Activated CD4-positive, alpha-beta T cell treated with anti-CD3 and anti-CD28 coated beads, Interleukin-2, amount 10 ng/mL, durations not matched to agents 7 days and 5 days (primary cell): ENCODE measurements at places on chromosomes 7 and 10.

DNA sequence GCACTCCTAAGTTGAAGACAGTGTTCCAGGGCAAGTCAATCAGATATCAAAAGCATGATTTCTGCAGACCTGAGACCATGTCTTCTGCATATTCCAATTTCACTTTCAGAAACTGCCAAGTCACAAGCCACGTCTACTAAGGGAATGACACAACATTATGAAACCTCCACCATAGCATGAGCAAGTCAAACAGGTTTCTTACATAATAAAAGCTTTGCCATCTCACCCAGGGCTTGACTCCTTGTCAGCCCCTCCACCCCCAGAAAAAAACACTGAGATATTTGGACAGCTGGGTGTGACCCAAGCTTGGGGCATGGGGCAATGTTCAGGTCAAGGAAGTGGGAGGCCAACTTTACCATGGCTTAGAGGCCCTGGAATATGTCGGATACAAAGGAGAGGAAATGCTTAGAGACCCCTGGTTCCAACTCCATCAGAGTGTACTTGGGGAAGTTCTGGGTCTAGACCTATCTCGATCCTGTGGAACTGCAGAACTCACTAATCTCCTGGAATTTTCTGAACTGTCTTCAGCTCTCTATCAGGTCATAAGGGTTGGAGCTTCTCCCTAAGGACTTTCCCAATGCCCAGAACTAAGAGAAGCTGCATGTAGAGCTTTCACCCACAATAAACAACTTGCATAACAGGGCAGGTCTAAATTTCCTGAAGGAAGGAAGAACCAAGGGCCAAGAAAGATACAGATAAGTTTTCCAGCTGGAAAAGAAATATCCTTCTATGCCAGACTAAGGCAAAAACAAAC lies 80.6 kb upstream of the NAMPT start:
- no peak for DNase-seq

- DNase-seq, result no peak
These were observed 43.1 kb upstream of the SEMA3A start for GRCh38 chr7:84237533-84238173.

DNA sequence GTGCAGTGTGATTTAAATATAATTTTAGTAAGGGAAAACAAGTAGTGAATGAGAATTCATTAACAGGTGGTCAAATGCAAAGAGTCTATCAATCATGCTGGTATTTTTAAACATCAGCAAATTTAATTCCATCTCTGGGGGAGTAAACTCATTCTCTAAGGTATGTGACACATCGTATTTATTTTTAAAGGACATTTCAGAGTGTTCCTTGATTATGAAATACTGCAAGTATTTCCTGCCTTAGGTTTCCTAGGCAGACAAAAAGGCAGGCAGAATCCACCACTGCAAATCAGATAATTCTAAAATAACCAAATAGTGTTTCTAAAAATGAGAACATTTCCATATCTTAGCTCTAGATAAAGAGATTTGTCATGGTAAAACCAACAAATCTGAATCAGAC lies 193.8 kb downstream of the LRRTM3 start:
- no peak for DNase-seq

- DNase-seq, result peak; percentile 52
These were observed at the start of gene SPAG6 for GRCh38 chr10:22345301-22346095. SPAG6 (plus strand) TSS chr10:22345496; CDS start chr10:22345612, 116 bp downstream.

GRCh38 chr7:90841759-90842429 lies 245.8 kb downstream of the CDK14 start:
- DNase-seq, result no peak

DNA sequence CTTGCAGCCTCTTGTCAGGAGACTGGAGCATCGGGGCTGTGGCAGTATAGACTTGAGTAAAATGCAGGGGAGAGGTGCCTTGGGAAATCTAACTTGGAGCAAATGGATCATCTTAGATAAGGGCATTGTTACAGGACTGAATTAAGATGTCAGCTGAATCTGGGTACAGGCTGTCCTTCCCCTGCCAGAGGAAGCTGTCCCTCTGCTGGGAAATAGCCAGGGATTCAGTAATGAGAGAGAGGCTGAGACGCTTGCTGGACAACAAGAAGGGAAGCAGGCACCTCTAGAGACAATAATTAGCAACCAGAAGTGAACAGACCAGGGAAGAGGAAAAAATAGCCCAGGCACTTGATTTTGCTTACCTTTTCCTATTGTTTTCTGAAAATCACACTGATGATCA lies 20.7 kb upstream of the RAPGEF5 start:
- DNase-seq, result no peak

- peak; percentile 68 for DNase-seq
These were observed 819 bp downstream of the TMED4 start for GRCh38 chr7:44580945-44581878.

DNA sequence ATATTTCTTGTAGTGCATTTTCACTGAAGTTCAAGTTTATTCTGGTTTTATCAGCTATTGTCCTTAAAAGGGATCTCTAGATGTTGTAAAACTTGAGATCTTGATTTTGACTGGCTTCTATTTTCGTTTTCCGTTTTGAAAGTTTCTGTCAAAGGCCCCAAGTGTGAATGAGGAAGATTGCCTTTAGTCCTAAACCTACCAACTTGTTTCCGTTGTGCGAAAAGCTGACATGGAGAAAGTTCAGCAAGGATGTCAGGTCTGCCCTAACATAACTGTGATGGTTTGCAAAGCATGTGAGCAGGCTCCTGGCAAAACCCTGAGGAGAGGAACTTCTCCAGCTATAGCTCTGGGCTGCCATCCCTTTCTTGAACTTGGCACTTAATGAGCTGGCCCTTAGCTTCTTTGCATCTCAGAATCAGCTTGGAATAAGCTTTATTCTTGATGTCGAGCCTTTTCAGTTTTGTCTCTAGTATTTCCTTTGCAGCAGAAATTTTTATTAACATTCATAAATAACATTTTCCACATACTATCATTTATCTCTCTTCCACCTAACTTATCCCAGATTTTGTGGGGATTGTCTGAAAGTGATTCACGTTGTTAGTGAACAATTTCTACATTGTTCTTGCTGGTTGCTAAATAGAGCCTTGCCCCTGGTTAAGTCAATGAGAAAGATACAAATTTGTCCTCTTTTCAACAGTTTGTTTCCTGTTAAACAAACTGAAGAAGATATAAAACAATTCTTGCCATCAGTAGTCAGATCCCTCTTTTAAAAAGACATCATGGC lies 559.4 kb downstream of the SUGCT start:
- DNase-seq, result no peak

- DNase-seq, result no peak
These were observed 571.6 kb downstream of the SH2D4B start for GRCh38 chr10:81109200-81109752.

- peak; percentile 77 for DNase-seq
These were observed 597 bp downstream of the APBB1IP start for GRCh38 chr10:26438534-26439341.

DNA sequence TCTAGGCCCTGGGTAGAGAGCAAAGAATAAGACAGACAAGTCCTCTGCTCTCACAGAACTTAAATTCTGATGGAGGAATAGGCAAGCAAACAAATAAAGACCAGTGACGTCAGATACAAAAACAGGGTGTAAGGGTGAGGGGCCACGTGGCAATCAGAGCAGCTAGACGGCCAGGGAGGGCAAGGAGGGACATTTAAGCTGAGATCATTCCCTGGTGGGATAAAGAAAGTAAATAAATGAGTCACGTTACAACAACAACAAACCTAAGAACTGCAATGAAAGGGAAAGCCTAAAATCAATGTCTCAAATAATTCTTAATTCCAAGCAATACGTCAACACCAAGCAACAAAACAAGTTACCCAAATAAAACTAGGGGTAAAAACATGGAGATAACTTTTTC lies 21.8 kb downstream of the STN1 start:
- no peak for DNase-seq

GRCh38 chr10:107098326-107098725 lies 66.2 kb downstream of the SORCS1 start:
- no peak for DNase-seq

GRCh38 chr7:25407053-25407452 lies 178.8 kb upstream of the NPVF start:
- DNase-seq, result no peak
